Right kidney (tissue), 9 donors: ENCODE measurements at places on chromosomes 3 and 15.

- no peak for DNase-seq
Observed at GRCh38 chr3:141415953-141416352, 47.6 kb downstream of the ZBTB38 start.

- no peak for DNase-seq
Observed at GRCh38 chr3:13427662-13428603, 7.8 kb upstream of the NUP210 start.

DNA sequence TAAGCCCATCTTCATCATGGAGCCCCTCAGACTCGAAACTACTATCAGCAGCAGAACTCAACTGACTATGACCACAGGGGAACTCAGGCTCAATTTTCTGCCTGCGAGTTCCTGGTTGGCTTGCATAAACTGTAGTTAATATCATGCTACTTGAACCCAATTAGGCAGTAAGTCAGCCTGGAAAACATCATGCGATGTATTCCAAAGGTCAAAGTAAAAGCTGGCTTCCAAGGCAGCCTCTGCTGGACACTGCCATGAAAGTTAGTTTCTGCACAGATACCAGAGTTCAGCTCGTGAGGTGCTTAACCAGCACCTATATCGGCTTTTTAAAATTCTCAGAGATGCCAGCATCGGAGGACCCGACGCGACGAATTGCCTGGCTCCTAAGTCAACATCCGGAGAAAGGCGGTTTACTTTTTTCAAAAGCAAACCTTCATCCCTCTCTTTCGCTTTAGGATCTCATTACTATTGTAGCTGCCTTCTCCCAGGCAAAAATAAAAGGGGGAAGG, 3.8 kb downstream of the ANP32A start:
- DNase-seq, result no peak

DNA sequence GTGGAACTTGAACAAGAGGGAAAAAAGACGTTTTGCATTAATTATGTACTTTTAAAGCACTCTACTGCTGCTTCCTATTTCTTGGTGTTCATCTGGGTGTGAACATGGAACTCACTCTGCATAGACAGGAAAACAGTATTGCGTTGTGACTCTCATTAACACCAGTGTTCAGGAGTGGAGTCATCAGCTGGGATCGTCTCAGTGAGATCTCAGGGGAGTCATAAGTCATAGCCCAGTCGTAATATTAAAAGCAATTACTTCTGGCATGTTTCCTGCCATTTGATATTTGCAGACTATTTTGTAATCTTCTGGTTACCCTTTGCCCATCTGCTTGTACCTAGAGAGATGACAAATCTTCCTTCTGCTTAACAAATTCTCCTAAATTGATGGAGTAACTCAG, 462.0 kb upstream of the ATP11B start:
- no peak for DNase-seq

DNA sequence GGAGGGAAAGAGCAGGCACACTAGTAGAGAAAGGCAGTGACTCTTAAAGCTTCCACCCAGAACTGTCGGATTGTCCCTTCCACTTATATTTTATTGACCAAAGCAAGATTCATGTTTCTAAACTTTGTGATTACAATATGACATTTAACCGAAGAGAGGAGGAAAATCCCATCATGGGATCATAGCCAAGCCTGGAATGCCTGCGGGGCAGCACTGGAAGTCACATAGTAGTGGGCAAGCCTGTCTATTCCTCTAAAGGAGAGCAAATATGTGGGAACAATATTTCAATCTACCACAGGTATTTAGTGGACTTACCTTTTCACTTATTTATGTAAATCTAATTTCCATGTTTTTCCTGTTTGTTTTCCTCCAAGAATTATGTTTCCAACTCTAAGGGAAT, 3.8 kb upstream of the TMOD3 start:
- DNase-seq, result no peak

DNA sequence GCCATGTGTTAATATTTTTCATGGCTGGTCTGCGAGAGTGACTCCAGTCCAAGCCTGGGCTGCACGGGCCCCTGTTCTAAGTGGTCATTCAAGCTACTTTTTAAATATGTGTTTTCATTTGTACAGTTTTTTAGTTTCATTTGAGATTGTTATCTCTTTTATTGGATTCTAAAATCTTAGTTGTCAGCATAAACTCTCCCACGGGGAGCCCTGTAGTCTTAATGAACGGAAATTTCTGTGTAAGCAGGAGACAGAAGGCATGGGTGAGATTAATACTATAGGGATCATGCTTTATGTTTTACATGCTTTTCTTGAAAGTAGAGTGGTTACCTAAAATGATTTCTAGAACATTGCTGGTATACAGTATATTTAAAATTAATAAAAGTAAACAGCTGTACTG, 373.1 kb upstream of the SLCO3A1 start:
- DNase-seq, result no peak

- no peak for DNase-seq
Observed at GRCh38 chr3:190099099-190099498, 21.6 kb downstream of the P3H2 start.

DNA sequence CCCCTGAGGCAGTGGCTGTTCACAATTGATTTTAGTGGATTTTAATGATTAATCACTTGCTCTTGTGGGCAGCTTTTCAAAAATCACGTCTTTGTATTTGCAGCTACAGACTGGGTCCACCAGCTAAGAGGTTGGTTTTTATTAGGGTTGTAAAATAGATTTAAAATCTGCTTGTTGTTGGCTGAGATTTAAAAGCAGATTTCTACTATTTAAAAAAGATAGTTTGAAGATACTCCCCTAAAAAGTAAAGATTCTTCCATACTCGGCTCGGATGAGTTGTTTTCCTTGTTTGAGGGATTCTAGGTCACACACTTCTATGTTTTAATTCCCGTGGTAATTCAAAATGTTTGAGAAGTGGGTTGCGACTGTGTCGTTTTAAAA, 1.7 kb downstream of the KLHL24 start:
- DNase-seq, result no peak

DNA sequence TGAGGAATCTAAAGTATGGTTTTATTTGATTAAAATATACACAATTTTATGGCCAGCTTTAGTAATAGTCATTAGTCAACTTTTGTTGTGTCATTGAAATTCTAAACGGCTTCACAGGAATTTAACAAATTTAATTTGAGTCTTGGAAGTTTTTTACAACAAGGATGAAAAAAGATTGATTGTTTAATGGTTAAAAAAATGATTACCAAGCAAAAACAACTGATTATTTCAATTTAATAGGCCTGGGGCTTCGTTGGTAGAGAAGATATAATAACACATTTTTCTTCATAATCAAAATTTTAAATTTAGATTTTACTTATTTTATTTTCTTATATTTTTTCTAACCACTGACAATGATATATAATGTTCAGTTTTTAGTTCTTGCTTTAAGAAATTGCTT, 4.4 kb downstream of the MME start:
- DNase-seq, result no peak

DNA sequence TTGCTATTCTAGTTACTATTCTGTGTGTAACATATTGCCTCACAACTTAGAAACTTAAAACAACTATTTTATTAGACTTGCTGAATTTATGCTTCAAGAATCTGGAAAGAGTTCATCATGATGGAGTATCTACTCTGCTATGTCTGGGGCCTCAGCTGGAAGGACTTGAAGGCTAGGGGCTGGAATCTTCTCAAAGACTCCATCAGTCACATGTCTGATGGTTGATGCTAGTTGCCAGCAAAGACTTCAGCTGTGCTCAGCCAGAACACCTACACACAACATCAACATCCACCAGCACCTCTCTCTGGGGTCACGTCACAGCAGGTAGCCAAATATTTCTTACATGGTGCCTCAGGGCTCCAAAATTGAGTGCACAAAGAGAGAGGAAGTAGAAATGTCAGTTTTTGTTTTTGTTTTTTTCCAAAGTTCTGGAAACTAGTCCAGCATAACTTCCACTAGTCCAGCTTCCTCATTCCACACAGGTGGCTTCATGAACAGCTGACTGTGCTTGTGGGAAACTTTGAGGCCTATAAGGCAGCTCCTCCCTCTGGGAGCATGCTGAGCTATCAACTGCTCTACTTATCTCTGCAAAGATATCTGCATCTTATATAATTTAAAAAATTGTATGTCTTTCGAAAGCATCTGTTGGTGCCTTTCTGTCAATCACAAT, 325.4 kb upstream of the AGTR1 start:
- DNase-seq, result no peak

DNA sequence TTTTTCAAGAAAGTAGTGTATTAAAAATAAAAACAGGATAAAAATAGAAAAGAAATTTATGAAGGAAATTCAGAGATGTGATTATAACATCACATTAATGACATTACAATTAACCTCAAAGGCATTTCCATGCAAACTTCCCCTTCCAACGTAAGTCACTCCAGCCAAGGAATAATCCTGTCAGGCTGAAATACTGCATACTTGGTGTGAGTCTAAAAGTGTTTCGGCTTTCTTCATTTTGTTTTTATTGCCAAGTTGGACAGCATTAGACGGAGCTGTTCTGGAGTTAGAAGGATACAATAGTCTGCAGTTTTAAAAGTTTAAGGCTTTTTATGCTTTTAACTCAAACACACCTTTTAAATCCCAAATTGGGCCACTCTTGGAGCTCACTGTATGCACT, 435.0 kb downstream of the MECOM start:
- DNase-seq, result no peak

GRCh38 chr15:74275957-74276356, 39.8 kb downstream of the CCDC33 start:
- no peak for DNase-seq

- DNase-seq, result no peak
Observed at GRCh38 chr15:99493461-99493860, 72.3 kb upstream of the MEF2A start.

DNA sequence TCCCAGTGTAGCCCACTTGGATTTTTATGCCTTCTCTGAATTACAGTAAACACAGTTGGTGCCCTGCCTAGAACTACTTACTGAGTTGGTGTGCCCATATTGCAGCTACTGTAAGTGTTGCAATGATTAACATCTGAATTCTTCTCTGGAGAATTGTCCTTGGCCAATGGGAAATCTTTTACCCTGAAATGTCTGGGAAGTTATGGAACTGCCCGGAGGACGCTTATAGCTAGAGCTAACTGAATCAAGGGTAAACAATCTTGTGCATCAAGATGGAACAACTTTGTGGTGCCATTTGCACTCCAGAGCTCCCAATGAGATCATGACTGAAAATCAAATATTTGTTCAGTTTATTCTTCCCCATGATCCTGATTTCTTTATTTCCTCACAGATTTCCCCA, 246.7 kb upstream of the CBLB start:
- no peak for DNase-seq

DNA sequence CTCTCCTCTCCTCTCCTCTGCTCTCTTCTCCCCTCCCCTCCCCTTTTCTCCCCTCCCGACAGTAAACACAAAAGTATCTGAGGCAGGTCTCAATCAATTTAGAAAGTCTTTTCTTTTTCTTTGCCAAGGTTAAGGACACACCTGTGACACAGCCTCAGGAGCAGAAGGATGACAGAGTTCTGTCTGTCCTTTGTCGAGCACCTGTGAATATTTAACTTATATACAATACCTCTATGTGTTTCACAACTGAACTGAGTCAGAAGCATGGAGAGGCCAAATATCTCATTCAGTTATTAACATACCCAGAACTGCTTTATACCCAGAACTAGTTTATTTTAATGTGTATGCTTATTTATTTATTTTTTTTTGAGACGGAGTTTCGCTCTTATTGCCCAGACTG, 81.1 kb upstream of the ROBO1 start:
- no peak for DNase-seq
